ENCODE measurements at places on chromosomes 1 and 21.

DNA sequence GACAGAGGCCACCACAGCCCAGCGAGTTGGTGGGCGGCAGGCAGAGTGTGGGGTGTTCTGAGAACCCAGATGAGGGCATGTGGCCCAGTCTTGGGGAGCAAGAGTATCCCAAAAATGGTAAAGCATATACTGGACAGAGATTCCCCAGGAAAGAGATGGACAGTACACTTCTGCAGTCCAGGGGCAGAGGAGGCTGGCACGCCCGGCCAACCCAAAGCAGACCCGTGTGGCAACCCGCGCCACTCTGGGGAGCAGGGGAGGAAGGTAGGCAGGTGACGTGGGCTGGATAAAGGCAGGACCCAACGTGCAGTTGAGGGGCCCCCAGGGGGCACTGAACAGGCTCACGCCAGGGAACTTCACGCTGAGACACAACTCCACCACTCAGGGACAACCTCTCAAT lies 46.4 kb upstream of the RIPK4 start:
- no peak for DNase-seq

- peak; percentile 92 for DNase-seq
Observed at GRCh38 chr1:58968360-58968952, 184.6 kb upstream of the JUN start.

GRCh38 chr1:201051399-201051798 lies 27.9 kb upstream of the KIF21B start:
- DNase-seq, result no peak

DNA sequence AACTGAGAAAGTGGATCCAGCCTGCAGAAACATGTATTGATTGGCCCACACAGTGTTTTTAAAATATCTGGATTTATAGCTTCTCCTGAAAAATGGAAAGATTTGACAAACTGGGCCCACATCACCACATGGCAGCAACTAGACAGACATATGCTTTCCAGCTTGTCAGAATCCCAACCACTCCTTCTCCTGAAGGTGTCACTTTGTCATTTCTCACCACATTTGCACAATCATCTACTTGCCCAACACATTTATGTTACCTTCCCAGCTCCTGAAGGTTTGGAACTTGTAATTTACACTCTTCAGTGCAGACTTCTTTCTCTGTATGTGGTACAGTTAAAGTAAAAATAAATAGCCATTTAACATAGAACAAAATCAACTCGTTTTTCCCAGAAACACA lies 126.1 kb upstream of the KIAA1614 start:
- no peak for DNase-seq

GRCh38 chr1:109251277-109252166 lies 2.2 kb downstream of the CELSR2 start:
- no peak for DNase-seq

DNA sequence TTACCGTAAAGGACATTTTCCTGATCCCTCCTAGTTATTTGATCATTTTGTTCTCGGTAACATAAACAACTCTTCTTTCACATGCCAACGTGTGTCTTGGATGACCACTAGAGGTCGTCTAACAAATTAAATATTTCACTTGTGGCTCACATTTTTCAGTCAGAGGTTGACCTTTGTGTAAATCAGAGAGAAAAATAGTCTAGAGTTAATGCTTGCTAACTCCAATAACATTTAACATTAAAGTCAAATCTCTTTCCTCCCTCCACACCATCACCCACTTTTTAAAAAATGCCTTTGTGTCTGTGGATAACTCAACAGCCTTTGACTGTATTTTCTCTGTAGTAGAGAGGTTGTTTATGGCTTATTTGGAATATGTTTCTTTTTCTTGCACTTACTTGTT lies 220.5 kb upstream of the B3GALT2 start:
- DNase-seq, result peak; percentile 76

DNA sequence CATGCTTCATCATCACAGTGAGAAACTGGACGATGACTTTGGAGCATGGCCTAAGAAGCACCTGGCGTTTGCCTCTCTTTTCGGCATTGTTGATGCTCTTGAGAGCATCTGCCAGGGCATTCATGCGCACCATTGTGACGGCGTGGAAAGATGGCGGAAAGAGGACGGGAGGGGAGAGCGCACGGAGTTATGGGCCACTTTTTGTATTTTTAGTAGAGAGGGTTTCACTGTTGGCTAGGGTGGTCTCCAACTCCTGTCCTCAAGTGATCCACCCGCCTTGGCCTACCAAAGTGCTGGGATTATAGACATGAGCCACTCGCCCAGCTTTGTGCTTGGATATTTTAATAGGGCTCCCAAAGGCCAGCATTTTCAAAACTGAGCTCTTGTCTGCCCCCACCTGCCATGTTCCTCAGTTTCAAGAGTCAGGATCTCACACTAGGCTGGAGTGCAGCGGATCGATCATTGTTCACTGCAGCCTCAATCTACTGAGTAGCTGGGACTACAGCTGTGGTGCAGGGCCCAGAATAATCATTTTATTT lies 5.3 kb downstream of the RPS8 start:
- DNase-seq, result no peak

DNA sequence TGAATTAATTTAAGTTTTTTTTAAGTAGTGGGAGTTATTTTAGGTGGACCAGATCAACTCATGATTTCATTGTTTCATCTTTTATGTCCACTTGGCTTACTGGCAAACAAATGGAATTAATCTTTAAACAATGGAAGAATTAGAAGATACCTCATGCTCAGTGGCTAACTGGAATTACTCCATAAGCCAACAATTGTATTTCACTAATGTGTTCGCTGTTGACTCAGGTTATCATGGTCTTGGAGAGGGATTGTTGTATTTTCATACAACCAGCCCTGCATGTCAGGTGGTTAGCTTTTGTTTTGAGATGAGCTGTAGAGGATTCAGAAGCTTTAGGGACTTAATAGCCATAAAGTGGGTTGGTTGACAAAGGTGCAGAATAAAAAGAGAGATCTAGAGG lies 57.2 kb upstream of the HMCN1 start:
- DNase-seq, result peak; percentile 82

- DNase-seq, result no peak
Observed at GRCh38 chr1:215345766-215346165, 221.3 kb upstream of the KCTD3 start.

DNA sequence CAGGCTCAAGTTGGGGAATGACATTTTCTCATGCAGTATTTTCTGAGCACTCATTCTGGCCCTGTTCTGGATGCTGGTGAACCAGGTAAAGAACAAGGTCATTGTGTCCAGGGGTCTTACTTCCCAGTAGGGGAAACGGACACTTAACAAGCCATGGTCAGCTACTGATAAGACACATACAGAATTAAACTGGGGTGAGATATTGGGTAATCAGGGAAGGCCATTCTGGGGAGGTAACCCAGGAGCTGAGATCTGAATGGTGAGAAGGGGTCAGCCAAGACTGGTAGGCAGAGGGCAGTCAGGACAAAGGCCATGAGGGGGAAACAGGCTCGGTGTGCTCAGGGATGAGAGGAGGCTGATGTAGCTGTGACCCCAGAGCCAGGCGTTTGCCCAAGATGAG lies 45.8 kb downstream of the RPS6KA1 start:
- DNase-seq, result no peak

DNA sequence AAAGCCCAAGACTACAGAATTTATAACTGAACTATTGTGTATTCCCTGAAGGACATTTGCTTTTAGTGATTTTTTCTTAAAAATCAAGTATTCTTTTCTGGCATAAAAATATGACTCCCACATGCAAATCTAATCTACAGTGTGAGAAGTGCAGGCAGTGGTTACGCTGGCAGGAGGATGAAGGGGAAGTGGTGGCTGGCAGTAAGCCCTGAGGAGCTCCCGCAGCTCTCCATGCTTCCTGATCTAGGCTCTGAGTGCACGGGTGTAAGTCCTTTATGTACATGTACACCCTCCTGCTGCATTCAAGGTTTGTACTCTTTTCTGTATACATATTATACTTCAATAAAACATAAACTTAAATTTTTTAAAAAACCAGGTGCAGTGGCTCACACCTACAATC lies 67.5 kb upstream of the PRDX6 start:
- no peak for DNase-seq

GRCh38 chr1:180097326-180097605 lies 57.4 kb upstream of the QSOX1 start:
- DNase-seq, result no peak

DNA sequence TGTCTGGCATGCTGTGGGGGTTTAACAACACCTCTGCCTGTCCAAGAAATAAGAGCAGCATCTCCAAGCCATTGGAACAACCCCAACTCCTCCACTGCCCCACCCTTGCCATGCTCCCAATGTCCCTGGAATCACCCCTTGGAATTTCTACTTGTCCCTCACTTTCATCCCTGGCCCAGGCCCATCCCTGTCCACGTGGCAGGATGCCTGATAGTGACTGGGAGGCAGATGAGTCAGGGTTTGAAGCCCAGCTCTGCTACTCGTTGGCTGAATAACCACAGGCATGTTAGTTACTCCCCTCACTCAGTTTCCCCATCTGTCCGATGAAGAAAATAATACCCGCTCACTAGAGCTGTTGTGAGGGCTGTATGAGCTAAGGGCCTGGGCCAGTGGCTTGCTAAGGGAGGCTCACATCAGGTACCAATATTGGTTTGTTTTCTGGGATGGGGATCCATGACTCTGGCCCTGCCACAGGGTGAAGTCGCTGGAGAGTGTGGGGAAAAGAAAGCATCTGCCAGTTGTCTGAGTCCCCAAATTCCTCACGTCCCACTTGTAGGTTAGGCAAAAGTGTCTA lies 99.4 kb upstream of the TLR5 start:
- DNase-seq, result no peak

GRCh38 chr1:224348137-224348536 lies 8.5 kb upstream of the CNIH4 start:
- DNase-seq, result no peak

DNA sequence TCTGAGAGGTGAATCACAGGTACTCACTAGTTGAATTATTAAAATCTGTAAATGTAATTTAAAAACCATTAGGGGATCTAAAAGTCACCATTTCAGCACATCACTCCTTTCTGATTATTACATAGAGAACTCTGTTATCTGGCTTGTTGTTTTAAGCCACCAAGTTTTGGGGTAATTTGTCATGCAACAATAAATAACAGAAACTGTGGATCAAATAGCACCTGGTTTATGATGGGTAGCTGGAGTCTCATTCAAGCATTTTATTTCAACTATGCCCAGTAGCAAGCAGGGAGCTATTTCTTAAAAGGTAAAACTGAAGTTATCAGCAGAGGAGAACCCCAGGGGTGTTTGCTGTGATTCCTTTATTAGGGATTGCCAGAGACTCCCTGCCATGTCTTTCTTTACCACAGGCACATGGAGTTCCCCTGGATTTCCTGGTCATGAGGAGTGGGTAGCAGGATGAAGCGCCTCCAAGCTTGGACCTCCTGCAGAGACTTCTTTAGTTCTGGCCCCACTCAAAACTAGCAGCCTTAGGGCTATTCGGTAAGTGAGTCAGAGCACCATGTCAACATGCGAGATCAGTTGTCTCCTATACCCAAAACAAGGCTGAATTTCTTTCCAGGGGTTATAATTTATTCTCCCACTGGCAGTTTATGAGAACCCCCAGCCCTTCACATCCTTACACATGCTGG lies 179.2 kb downstream of the GIPC2 start:
- peak; percentile 93 for DNase-seq

DNA sequence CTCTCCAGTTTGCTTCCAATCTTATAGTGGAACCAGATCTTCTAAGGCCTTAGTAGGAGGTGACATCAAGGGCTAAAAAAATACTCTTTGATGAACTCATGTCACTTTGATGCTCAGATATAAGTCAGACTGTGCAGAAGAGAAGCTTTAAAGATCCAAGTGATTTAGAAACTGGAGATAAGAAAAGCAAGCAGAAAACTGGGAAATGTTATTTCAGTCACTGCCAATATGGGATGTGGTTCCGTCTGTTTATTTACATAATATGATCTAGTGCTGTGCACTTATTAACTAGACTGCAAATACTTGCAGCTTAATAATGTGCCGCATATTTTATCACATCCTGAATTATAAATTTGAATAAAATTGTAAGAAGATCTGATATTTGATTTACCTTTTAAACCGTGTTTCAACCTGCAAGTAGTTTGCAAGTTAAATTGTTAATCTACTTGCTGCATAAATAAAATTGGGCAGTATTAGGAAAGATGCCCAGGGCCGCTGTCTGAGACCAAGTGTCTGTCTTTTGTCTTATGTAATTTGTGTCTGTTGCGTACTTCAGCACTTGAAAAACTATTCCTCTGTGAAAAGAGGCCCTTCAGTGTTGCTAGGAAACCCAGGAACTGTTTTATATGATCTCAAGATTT lies 29.6 kb downstream of the CXADR start:
- no peak for DNase-seq

GRCh38 chr21:16421965-16422364 lies 692.2 kb downstream of the USP25 start:
- DNase-seq, result no peak

DNA sequence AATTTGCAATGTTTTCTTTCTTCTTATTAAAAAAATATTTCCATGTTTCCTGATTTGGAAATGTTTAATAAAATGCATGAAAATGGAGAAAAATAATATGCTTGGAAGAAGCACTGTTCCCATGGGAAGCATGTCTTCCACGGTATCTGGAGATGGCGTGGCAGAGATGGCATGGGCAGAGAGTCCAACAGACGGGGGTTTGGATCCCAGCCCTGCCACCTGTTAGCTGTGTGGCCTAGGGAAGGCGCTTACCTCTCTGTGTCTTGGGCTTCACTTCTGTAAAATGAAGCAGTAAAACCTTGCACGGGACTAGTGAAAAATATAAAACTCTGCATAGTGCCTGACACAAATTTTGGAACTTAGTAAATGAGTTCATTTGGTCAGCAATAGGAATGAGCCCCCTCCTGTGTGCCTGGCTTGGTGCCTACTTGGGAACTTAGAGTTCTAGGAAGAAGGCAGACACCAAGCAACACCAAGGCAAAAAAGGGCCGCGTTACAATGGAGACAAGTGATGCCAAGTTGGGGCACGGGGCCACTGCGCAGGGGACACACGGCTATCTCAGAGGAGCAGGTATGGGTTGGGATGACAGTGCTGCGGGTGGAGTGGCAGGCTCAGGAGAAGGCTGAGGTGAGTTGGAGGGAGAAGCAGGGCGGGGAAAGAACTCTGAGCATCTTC lies 124.2 kb downstream of the KCNN3 start:
- DNase-seq, result no peak

DNA sequence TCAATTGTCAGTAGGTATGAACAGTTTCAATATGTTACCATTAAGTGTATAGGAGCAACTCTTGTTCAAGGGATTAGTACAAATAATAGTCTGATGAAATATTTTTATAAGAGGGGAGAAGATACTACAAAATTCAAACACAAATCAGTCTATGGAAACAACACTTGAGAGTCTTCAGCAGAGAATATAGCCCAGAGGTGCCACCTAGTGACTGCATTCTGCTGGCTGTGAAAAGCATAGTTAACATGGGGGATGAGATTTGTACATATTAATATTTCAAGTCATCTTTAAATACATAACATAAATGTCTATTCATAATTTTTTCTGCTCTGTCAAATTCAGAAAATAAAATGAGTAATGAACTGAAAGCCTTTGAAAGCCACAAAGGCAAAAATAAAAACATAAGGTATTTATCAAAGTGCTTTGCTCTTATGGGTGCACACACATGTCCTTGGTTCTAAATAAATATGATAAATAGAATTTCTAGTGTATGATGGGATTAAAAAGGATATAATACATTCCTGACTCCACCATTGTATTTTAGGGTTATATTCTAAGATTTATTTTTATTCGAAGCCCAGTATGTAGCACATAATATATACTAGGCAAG lies 440.9 kb upstream of the ZRANB2 start:
- DNase-seq, result peak; percentile 34
